ENCODE measurements at places on chromosomes 12 and 14.

DNA sequence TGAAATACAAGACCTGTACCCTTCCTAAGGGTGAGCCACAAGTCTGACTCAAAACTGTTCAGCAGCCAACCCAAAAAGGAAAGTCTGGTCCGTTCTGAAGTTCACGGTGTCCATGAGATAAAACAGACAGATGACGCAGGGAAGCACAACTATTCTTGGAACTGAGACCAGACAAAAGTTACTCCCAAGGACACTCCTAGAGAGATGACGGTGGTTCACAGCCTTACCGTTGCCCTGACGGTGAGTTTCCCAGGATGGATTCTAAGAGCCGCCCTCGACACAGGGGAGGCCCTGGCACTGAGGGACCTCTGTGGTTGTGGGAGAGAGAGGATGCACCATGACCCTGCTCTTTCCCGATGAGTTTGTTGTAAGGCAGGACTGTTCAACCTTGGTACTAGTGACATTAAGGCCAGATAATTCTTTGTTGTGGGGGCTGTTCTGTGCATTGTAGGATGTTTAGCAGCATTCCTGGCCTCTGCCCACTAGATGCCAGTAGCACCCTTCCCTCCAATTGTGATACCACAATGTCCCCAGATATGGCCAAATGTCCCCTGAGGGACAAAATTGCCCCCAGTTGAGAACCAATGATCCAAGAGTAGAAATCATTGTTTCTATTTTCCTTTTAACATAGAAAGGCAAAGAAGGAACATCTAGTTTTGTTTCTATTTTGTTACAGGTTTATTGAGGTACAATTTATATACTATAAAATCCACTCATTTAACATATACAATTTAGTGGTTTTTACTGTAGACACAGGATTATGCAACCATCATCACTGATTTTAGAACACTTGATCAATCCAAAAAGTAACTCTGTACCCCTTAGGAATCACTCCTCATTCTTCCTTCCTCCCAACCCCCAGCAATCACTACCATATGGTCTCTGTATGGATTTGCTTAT is 23.0 kb downstream of the OR10P1 start:
- DNase-seq = no peak

DNA sequence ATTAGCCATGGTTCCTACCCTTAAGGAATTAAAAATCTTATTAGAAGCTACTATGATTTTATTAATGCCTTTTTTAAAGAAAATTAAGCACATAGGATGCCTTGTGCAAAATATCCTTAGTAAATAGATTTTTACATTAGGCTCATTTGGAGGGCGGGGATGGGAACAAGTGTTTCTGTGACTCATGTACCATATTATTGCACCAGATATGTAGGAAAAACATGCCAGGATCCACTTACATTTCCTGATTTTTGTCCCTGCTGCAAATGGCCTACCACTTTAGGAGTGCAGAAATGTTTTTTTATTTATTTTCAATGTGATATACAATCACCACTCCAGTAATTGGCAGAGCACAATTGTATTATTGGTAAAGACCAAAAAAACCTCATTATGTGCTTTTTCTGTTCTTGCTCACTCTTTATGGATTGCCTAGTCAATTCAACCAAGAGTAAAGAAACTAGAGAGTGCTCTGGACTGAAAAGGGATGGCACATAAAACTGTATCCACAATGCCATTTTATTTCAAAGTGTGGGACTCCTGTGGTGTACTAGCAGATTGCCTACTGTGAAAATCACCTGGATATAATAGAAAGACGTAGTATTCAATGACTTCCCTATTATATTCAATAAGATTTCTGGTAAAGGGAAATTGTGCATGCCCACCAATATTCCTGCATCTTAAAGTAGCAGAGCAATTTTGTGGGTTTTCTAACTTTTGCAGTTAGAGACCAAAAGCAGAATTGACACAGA is 86.9 kb downstream of the ANO6 start:
- DNase-seq = no peak

GRCh38 chr12:76275511-76276093 is 72.6 kb downstream of the BBS10 start:
- no peak for DNase-seq

DNA sequence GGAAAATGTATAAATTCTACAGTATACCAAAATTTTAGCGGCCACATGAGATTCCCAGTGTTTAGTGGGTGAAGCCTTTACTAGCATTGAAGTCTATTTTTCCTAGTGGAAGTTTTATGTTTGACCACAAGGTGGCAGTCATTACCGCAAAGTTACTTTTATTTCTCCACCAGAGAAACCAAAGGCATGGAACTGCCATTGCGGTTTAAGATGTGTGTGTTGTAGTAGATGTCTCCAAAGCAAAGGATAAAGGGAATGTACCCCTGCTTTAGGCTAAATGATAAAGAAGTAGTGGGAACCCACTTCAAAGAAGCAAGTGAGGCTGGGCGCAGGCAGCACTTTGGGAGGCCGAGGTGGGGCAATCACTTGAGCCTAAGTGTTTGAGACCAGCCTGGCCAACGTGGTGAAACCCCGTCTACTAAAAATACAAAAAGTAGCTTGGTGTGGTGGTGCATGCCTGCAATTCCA is 140.5 kb downstream of the PRKCH start:
- no peak for DNase-seq

GRCh38 chr12:66403746-66404145 is 101.5 kb downstream of the HELB start:
- no peak for DNase-seq

- DNase-seq = peak; percentile 69
These were observed at the start of gene KIF5A for GRCh38 chr12:57549909-57550640. Gene KIF5A, plus strand, starts transcription at chr12:57550044. Its CDS starts 228 bp downstream, at chr12:57550272.

- DNase-seq = no peak
These were observed 87.6 kb downstream of the GCH1 start for GRCh38 chr14:54815016-54815415.

DNA sequence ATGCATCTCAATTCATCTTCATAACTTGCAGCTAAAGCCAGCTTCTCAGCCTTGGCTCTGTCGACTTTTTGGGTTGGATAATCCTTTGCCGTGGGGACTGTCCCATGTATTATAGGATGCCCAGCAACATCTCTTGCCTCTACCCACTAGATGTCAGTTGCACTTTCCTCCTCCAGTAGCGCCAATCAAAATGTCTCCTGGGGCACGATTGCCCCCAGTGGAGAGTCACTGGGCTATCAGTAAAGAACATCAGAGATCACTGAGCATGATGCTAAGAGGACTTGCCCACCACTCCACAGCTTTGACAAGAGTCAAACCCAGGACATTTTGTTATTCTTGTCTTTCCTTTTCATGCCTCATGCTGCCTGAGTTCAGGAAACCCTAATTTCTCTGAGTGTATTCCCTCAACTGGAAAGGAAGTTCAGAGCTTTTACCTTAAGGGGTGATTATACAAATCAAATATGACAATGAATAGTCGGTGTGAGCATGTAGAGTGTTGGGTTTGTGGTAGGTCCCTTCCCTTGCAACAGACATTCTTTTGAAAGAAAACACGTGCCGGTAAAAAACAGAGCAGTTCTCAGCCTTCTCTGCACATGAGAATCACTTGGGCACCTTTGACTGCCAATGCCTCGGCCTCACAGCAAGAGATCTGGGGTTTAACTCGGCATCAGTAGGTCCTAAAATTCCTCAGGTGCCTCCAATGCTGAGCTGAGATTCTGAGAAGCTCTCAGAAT is 980.6 kb downstream of the VRK1 start:
- peak; percentile 22 for DNase-seq

DNA sequence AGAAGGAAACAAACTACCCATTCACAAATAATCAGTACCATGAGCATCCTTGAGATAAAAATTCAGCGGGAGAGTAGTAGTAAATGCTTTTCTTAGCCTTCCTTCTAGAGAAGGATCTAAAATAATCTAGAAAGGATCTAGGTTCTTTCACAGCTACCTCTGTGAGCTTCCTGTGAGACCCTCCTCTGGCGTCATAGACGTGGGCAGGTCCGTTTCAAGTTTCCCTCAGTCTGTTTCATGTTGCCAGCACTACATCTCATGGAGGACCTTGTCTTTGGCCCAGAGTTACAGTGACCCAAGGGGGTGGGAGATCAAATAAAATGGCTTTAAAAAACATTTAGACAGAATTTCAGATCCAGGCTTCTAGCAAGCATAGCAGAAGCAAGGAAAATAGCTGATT is 13.6 kb downstream of the DAAM1 start:
- no peak for DNase-seq

DNA sequence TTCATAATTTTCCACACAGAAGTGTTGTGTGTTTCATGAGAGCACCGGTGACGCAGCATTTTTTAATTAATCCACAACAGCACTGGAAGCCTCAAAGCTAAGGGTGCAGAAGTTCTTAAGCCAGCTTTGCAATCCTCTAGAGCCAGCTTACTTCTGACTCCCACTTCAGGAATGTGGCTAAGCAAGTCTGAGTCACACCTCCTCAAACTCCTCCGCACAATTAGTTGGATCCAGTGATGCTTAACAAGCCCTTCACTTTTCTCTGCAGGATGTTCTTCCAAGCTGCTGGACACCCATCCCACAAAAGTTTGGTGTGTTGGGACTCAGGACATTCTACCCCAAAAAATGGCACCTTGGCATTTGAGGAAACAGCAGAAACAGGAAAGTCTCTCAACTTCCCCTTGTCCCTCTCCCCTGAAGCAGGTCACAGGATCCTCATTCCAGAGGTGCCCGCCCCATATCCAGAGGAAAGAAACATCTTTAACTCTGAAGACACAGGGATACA is 210.0 kb downstream of the PPM1H start:
- DNase-seq = no peak
